ENCODE measurements at places on chromosomes 6 and 20.

DNA sequence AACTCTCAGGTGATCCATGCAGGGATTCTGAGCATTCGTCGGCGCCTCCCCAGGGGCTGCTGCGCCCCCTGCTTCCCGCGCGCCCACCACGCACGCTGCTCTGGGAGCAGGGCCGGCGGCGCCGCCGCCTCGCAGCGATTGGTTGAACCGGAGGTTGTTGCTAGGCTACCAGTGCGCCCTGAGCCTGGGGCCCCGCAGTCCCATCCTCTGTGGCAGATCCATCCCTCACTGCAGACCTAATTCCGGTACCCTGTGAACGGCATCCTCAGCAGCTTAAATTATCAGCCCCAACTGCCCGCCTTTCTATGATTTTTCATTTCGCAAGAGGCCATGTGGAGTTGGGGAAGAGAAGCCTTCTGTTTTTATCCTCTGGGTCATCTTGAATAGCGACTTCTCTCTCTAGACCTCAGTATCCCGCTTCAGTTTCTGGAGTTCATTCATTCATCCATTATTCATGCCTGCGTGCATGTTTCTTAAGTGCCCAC lies 15.4 kb downstream of the PNPLA1 start:
- no peak for DNase-seq

- no peak for DNase-seq
Measured at GRCh38 chr6:126786262-126786661, 332.2 kb upstream of the RSPO3 start.

DNA sequence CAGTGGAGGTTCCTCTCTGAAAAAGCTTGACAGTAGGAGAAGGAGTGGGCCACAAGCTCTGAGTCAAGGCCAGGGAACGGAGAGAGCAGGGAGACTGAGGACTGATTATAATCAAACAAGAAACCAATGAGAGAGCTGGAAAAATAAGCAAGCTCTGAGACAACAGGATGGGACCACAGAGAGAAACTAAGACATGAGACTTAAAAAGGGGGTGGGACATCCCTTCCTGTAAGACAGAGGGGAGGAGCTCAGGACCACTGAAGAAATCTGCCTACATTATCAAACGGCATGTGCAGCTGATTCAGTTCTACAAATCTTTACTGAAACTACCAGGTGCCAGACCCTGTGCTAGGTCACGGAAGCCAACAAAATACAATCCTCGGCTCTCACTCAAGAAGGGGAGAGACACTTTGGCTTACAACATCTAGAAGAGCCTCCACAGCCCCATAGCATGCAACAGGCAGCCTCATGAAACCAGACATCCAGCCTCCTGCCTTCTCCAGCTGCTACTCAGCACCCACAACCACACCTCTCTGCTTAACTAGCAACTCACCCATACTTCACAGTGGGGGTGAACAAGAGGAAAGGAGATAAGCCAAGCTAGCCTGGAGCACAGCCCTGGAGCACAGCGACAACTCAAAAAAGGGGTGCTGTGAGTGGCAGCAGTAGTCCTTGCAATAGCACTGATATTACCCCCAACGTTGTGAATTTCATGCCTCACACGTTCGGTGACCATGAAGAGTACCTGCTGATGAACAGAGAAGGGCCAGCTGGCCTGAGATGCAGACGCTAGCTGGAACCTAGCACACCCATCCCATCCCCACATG lies 39.1 kb upstream of the ANKRD60 start:
- DNase-seq: no peak

GRCh38 chr6:142886431-142887170 lies 58.4 kb downstream of the HIVEP2 start:
- DNase-seq: no peak

DNA sequence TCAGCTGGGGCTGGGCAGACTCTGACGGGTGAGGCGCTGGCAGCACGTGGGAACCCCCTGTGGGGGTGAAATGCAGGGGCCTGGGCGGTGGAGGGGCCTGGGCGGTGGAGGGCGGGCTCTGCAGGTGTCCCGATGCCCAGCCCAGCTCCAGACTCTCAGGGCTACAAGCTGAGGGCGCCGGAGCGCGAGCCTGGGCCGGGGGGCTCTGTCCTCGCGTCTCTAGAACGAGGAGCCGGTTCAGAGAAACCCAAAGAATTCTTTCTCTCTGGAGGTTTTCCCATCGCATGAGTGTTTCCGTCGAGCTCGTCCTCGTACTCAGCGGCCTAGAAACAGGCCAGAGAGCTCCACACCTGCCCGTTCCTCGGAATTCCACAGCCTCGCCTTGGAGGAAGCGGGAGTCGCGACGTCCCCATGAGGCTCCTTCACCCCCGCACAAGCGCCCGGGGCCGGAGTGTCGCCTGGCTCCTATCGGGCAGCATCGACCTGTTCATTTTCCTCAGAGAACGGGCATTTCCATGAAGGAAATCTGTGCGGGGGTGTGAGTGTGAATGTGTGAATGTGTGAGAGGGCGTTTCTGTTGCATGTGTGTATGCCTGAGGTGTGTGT lies 76.9 kb downstream of the SMOC2 start:
- no peak for DNase-seq

DNA sequence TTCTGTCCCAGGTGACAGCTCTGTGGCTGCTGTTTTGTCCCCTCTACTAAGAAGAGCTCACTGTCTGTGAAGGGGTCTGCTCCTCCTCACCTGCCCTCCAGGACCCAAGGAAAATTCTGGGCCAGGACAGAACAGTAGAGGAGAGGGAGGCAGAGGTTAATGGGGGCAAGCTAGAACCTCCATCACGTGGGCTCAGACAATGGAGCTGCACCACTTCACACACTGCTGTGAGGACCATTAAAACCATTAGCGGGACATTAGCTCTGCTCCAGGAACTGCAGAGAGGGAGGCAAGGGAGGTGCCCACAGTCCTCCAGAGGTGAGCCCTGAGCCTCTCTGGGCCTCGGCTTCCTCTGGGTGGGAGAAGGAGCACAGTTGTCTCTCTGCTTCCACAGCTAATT lies 78.4 kb downstream of the NOL4L start:
- DNase-seq: no peak

GRCh38 chr6:36523451-36523850 lies 23.8 kb downstream of the STK38 start:
- DNase-seq: no peak

DNA sequence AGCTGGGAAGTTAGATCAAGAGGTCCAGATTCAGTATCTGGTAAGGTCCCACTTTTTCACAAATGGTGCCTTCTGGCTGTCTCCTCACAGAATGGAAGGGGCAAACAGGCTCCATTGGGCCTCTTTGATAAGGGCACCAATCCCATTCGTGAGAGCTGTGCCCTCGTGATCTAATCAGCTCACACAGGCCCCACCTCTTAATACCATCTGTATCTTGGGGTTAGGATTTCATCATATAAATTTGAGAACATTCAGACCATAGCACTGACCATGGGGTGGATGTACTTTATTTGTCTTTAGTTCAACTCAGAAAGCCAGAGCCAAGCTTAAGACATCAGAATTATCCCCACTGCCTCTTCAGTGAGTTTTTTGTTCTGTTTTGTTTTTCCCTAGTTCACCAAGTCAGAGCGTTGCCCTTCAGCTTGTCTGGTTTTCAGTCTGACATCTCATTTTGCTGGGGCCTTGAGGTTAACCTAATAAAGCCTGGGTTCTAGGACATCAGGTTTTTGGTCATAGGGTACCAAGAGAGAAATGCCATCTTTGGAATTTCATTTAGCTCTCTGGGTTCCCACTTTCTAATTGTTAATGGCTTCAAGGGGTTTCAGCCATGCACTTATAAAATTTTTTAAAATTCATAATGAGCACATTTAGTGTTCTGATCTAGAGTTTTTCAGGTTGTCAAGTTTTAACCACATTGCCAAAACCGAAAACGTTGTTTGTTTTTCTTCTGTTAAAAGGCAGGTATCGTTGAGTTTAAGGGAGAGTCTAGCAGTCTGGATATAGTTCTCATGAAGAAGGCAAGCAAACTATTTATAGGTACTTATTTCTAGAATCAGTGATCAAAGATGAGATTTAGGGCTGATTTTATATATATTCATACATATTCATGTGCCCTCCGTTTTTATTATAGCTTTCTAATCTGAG lies 19.0 kb downstream of the SENP6 start:
- no peak for DNase-seq

DNA sequence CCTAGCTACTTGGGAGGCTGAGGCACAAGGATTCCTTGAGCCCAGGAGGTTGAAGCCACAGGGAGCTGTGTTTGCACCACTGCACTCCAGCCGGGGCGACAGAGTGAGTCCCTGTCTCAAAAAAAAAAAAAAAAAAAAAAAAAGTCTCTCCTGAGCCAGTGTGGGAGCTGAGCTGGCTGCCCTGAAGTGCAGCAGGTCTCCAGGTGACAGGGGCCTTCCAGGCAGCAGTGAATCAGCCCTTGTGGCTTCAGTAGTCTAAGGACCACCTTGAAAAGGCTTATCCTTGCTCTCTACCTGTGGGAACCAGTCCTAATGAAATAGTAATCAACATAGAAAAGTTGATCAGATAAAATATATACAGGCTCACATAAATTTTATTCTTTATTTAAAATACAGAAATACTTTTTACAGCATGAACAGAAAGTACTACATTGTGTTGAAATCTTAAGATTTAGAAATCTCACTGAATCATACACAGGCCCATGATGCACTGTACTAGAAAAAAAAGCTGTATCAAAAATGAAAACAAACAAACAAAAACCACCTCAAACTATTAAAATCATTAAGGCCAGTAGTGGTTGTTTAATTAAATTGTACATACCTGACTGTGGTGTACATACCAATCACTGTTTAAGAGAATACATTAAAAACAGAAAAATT lies 128.9 kb downstream of the SCML4 start:
- no peak for DNase-seq

DNA sequence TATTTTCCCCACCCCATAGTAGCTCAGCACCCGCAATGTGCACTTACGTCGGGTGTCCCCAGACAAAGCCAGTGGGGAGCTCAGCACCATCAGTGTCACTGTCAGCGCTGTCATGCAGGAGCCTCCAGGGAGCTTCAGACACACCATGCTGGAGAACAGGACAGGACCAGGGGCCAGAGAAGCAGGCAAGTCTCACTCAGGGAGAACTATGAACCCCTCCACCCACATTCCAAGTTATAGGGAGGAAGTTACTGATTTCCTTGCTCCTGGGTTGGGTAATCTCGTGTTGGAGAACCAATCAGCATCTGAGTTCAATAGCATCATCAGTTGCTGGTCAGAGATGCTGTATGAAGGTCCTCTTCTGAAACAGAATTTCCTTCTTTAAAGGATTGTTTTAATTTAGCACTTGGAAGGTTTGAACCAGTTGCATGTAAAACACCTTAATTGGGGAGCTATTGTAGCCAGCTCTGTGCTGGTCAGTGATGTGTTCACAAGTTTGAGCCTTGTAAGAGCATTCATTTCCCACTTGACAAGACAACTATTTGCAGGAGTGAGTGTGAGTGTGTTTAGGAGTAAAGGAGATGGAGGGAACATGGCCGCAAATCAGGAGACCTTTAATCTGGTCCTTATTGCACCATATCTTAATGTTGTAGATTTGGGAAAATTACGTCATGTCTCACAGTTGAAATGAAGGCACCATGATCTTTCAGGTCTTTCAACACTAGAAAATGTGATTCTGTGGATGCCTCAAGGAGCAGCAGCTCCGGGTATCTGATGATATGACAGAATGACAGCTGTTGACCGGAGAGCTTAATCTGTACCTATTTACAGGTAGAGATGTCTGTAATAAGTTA lies at the start of gene HLA-DRB1:
HLA-DRB1 (minus strand) TSS at position 253 of the 854 bp plus-strand sequence; CDS start at position 147, 106 bp downstream.
- DNase-seq: no peak

DNA sequence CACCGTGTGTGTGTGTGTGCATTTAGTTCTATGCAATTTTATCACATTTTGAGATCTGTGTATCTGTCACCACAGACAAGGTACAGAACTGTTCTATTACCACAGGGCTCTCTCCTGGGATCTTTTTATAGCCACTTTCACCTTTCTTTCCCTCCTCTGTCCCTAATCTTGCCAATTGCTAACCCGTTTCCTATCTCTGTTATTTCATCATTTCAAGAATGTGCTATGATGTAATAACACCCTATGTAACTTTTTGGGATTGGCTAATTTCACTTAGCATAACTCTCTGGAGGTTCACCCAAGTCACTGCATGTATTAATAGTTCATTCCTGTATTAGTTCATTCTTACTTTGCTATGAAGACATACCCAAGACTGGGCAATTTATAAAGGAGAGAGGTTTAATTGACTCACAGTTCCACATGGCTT lies 657.7 kb downstream of the QKI start:
- DNase-seq: no peak

DNA sequence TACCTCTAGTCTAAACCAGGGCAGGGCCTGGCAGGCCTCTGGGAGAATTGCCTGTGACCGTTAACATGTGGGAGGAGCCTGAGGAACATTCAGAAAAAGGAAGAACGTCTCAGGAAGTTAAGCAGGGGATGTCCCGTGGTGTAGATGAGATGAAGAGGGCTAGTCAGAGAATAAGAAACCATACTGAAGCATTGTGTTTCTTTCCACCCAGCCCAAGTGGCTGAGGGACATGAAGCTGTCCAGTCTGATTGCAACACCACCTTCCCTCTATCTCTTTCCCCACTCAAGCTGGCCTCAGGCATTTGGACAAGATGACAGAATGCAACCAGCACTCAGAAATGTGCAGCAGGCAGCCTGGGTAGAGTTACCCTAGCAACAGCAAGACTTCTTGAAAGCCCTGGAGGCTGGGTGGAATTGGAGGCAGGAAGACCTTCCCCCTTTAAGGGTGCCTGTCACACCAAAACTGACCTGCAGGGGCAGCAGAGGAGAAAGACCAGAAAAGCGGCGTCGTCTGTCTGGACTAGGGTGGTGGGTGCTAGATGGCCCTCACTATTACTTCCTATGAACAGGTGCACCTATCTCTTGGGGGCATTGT lies 186.1 kb downstream of the UNC5CL start:
- DNase-seq: no peak

DNA sequence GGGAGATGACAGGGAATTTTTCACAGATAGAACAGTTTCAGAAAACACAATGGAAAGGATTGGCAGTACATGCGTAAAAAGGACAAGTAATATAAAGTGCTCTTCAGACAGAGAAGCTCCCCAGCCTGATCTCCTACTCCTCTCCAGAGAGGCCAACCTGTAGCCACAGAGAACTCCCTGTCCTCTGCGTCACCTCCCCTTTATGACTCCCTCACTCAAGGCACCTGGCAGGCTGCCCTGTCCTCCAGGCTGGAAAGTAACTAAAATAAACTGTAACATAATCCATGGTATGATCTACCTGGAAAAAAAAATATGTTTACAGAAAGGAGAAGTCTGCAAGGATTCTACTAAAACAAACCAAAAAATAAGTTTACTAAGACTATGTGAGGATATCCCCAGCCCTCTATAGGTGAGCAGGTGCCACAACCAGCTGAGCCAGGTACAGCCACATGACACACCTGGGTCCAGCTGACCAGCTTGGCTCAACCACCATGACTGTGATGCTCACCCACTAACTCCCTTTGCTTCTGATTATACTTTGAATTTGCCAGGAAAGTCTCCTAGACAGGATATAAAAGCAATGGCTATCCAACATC lies 29.2 kb downstream of the MBOAT1 start:
- no peak for DNase-seq

DNA sequence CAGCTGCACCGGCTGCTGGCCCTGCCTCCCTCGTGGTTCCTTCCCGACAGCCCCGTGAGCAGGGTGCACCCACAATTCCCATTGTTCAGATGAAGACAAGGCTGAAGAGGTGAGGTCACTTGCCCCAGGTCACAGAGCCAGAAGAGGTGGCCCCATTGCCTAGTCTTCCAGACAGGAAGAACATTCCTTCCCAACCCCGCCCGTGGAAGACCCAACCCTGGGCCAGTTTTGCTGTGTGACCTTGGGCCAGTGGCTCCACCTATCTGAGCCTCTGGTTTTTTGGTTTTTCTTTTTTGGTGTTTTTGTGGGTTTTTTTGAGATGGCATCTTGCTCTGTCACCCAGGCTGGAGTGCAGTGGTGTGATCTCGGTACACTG lies 61.7 kb downstream of the RIPOR3 start:
- DNase-seq: no peak

Measured in NCI-H524 (cell line).